ENCODE measurements at places on chromosomes 5 and 9.

DNA sequence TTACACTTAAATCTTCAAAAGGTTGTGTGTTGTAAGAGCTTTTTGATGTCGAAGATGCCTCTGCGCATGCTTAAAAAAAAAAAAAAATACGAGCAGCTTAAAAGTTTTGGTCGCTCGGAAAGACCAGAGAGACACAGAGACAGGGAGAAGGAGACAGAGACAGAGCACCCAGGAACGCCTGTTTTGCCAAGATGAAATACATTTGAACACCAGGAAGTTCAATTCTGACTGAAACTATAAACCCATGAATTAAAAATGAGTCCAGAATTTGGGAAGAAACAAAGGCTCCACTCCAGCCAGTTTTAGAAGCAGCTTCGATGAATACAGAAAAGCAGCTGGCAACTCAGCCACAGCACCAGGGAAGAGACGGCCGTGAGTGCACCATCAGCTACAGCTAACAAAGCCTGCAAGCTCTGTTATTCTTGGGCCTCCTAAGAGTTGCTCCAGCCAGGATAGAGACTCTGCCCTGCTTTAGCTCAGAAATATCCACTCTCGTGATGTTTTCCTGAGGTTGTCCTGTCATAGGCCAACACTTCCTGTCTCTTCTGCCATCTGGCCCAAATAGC is 2.5 kb upstream of the ZNF474 start:
- DNase-seq, result no peak

DNA sequence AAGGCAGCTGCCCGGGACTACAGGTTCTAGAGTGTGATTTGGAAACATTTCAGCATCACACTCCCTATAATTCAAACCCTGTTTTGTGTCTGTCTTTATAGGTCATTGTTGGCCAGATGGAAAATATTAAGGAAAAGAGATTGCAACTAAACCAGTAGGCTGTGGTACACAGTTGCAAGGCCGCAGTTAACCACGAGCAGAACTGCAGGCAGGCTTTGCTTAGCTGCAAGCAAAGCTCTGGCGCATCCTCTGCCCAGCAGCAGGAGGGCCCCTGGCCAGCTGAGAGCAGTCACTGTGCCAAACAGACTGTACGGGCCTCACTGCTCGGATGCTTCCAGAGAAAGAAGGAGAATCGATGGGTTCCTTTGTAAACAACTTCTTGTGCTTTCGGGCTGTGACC is 204.5 kb downstream of the DENND1A start:
- no peak for DNase-seq

DNA sequence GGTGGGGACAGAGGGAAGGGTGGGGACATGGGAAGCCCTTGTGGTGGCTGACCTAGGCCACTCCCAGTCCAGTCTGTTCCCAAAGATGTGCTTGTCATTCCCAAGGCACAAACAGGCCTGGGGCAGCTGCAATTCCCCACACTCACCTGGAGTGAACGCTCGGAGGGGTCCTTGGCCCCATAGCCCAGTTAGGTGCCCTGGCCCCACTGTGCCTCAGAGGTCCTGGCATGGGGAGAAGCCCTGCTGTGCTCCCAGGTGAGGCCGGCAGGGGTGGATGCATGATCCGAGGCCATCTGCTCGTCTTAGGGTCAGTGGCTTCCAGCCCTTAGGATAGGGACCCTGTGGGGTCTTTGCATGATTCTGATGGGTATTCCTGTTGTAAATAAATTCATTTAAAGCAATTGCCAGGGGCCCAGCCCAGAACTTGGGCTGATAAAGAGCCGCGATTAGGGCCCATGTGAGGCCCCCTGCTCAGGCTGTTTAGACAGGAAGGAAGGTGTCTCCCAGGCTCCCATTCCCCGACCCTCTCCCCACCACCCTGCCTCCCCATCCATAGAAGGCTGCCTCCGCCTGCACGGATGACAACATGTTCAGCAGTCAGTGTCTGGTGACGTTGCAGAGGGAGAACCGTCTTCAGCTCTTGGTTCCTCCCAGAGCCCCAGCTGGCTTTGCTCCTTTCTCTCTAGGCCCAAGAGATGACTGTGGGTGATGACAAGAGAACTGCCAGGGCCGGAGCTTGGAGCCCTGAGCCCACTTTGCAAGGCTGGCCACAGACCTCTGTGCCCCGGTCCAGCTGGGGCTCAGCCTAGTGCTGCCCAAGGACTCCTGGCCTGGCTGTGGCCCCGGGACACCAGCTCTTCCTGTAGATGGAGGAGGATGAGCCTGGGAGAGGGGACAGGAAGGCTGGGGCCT is 28.4 kb upstream of the IRX4 start:
- DNase-seq, result no peak

DNA sequence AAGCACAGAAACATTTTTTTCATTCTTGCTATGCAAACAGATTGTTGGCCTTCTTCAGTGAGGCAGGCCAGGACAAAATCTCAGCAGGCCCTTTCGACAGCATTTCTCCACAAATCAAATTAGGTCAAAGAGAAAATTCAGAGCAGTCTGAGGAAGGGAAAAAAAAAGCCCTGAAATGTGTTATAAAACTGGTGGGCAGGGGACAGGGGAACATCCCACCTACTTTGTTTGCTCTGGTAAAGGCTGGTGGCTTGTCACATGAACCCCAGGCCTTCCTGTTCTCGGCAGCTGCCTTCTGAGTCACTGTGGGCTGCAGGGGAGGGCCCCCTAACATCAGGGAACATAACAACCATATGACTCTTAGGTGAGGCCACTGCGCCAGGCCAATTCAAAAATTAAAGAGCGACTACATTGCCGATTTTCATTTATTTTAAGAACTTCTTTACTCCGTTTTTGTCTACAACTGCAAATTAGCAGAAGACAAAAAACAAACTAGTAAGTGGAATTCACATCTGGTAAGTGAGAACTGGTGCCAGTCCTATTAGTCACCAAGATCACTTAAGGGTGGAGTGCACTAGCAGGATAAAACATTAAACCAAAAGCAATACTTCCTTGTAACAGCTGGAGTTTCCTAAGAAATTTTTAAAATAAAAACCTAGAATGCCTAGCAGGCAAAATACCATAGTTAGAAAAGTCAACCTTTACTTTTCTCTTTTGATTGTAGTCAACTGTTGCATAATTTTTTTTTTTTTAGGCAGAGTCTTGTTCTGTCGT is 46.2 kb upstream of the DENND4C start:
- DNase-seq, result peak; percentile 32

GRCh38 chr5:58121391-58121790 is 338.5 kb downstream of the PLK2 start:
- no peak for DNase-seq

Measured in H7 (cell line).